ENCODE measurements at places on chromosomes 12 and 14.
A peak's percentile ranks its signal among the peaks of the same experiment; 100 is the strongest.

- DNase-seq: no peak
Observed at GRCh38 chr14:31944256-31945073, 132.6 kb upstream of the ARHGAP5 start.

DNA sequence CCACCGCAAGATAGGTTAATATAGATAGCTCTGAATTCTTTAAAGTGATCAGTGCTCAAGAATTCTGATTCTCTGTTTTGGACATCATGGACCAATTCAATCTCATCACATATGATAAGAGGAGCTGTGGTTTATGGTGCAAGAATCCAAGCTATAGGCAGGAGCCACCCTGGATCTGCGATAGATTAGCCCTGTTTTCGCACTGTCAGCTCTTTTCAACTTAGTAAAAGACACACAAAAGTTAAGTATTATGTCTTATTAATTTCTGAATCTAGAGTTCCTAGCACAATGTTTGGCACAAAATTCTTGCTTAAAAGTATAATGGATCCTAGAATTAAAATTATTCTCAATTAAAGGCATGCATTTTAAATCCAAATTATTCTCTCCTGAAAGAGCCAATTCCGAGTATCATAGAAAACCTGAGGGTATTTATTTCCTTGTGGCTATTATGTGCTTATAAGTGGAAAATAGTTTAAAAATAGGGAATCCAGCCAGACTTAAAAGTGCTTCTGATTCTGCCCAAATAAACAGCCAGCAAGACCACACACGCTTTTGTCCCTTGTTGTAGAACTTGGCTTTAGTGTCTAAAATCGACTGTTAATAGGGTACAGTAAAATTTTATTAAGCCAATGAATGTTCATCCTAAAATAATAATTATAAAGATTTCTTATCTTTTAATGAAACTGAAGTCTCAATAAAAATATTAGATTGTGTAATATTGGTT, 184.9 kb upstream of the FLRT2 start:
- DNase-seq: no peak

DNA sequence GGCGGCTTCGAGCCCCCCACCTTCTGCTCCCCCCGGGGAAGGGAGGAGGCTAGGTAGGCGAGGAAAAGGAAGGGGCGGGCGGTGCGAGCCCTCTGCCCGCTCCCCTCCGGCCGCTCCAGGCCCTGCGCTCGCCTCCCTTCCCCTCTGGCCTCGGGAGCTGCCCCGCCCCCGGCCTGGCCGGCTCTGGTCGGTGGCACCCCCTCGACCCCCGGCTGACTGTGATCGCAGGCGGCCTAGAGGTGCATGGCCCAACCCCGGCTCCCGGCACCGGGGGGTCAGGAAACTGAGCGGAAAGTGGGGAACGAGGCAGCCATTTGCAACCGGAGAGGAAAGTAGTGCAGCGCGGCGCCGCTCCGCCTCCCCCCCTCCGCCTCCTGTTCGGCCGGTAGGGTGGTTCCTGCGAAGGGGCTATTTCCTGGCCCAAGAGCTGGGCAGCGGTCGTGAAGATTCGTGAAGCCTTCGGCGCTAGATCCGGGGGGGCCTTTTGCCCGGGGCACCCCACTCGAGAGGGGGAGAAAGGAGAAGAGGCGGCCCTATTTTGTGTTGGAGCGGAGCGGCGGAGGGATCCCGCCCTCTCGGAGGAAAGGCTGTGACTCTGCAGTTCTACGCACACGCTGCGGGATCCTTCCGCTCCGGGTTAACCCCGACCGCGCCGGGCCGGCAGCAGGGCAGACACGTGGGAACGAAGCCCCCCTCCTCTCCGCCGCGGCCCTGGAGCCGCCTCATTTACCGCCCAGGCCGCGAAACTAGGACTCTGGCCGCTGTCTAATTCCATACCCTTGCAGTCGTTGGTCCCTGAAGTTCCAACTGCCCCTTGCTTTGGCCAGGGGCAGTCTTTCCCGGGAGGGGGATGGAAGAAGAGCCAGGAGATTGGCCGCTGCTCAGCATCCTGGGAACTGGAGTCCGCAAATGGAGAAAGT, at the start of gene KMT2D:
TSS of gene KMT2D (minus strand) at position 558 of the 920 bp plus-strand sequence. CDS start 5,470 bp downstream, outside the sequence.
- DNase-seq: peak; percentile 91

DNA sequence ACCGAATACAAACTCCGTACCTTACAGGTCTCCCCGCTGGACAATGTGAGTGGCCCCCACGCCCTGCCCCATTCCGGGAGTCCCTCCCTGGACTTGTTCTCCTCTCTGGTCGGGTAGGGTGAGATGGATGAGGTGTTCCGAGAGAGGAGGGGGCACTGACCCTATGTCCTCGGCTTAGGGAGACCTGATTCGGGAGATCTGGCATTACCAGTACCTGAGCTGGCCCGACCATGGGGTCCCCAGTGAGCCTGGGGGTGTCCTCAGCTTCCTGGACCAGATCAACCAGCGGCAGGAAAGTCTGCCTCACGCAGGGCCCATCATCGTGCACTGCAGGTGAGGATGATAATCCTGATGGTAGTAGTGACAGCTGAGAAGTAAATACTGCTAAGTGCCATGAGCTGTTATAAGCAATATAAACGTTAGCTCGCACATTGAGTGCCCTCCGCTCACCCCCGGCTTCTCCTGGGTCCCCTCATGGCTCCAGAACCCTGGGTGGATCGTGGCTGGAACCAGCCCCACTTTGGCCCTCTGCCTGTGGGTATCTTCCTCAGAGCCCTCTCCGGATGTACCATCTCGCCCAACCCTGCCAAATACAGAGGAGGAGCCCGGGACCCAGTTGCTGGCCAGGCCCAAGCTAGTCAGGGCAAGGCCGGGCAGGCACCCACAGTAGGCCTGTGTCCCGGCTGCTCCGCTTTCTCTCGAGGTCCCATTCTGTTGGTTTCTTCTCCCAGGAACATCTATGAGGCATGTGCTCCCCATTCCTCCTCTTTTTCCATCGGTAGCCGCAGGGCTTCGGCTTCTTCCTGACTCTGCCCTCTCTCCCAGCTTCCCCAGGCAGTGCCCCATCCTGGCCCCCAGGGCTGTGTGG, 6.8 kb downstream of the PTPN6 start:
- no peak for DNase-seq

DNA sequence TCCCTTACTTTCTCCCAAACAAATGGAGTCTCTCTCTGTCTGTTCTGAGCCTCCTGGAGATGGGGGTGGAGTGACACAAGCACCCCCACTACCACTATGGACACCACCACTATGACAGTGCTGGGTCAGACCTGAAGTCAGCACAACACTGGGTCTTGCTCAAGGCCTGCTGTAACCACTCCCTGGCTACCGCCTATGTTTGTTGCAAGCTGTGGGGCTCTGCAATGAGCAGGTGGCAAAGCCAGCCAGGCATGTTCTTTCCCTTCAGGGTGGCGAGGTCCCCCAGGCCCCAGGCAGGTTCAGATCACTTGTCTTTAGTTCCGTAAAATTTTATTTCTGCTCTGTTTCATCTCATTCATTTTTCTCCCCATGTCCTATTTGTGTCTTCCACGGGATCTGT, 349.8 kb downstream of the TMEM121 start:
- DNase-seq: no peak

- DNase-seq: no peak
Observed at GRCh38 chr12:92039046-92039445, 106.6 kb downstream of the BTG1 start.

DNA sequence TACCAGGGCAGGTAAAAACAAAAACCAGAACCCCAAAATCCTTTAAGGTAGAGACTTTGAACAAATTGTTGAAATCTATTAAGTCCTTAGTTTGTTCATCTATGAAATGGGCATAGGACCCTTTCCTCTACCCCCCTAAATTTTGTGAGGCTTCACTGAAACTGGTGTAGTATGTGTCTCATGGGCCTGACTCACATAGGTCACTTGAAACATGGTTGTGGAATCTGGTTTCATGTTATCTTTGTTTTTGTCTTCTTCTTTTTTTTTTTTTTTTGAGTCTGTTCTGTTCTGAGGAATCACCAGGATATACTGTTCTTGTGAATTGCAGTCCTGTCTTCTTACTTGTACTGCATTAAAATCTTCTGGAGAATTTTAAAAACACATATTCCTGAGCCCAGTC, 202.2 kb downstream of the KTN1 start:
- DNase-seq: no peak

- DNase-seq: no peak
Observed at GRCh38 chr12:103560604-103561101, 26.4 kb upstream of the STAB2 start.

DNA sequence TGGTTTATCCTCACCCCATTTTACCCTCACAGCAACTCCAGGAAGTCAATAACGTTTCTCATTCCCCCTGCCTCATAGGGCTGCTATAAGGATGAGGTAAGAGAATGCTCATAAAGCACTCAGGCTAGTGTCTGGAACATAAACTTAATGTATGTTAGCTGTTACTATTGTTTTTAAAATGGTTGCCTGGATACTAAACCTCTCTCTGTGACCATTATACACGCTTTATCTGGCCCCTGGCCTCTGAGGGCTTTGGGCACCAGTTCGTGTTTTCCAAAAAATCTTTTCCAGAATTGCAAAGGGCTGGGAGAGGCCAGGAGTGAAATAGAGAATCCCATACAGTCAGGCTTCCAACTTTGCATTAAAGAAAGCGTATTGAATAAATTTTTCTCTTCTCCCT, 113.9 kb downstream of the KTN1 start:
- no peak for DNase-seq

DNA sequence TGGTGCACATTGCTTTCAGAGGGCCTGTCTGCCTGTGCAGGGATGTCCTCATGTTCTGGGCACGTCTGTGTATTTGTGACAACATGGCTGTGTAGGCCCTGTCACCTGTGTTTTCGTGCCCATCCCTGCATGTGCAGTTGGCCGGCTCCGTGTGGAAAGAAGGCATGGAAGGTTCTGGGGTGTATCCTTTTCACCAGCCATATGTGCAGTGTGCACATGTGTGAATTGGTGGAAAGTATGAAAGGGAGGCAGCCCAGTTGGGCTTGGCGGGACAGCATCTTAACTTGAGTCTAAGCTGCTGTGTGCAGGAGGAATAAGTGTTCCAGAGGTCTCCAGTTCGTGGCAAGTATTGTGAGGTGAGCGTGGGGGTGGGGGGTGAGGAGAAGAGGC, 669 bp downstream of the TSPAN11 start:
- DNase-seq: no peak

- no peak for DNase-seq
Observed at GRCh38 chr12:12221560-12221959, 45.3 kb downstream of the LRP6 start.

GRCh38 chr14:39617537-39617936, 185.3 kb upstream of the FBXO33 start:
- no peak for DNase-seq

DNA sequence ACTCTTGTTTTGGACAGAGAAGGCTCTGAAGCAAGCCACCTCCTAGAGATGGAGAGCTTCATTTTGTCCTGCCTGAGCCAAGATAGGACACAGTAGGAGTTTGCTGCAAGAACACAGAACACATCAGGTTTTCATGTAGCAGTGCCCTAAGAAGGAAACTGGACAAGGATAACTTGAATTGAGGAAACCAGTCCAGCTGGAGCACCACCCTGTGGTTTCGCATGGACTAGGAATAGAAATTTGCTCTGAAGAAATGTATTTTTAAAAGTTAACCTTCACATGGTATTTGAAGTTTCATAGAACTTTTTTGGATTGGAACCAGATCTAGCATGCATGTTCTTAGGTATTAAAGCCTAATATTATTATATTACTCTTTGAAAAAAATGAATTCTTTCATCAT, 68.8 kb downstream of the RERG start:
- no peak for DNase-seq

- no peak for DNase-seq
Observed at GRCh38 chr12:92571169-92571568, 131.6 kb upstream of the PLEKHG7 start.

- no peak for DNase-seq
Observed at GRCh38 chr12:68798882-68799234, 9.1 kb upstream of the MDM2 start.

DNA sequence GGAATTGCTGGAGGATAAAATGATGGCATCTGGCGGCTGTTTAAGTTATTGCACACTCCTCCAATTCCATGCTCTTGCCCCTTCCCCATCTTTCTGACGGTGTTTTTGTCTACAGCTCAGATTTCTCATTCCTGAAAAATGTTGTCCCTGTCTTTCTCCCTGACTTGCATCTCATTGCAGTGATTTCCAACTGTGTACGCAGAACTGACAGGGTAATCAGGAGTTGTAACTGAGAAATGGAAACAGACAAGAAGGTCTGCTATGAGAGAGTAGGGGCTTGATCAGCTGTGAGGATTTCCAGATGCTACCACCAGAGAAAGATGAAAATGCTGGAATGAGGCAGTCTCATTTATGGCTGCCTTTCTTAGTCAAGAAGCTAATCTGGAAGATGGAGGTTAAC, 1.3 kb downstream of the ERP27 start:
- no peak for DNase-seq

DNA sequence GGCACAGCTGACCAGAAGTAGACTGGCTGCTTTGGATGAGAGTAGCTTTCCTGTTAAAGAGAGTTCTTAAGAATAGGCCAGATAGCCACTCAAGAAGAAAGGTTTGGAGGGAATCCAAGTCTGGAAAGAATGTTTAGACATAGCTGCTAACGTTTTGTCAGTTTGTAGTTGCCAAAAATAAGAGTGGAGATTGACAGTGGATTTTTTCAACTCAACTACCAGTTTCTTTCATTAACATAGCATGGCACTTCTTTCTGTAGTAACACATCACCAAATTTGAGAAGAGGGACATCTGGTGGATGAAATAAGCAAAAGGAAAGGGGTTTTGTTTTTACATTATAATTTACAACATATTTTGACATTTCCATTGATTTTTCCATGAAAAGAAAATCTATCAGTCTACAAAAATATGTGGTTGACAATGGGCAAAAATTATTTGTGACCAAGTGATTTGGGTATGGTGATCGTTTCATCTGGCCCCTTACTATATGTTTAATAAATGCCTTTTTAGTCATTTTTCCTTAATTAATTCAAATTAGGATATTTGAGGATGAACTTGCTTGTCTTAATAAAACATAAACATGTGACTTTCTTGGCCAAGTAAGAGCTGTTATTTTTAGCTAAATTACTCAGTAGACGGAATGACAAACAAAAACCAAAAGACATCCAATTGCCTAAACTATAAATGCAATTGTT, 71.1 kb downstream of the PTPRR start:
- no peak for DNase-seq

DNA sequence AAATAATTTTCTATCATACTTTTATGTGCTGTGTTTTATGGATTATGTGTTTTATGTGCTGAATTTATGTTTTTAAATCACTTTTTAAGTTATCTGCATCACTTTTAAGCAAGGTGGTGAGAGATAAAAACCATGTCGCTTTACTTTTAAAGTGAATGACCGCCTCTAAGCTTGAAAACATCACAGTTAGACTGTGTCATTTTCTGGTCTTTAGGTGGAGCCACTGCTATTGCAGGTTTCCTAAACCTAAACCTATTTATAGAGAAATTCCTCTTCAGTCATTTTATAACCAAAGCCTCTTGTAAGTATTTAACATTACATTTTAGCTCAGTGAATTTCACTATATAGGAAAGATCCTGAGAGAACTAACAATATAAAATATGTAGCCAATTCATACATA, 21.0 kb upstream of the MDM2 start:
- no peak for DNase-seq

- no peak for DNase-seq
Observed at GRCh38 chr14:97806891-97807290, 1009.7 kb downstream of the VRK1 start.

All from activated CD4-positive, alpha-beta T cell treated with anti-CD3 and anti-CD28 coated beads, Interleukin-2, Interleukin-4, amounts not matched to agents 100 ng/mL and 50 ng/mL, durations not matched to agents 16 hours and 8 hours (primary cell).